ENCODE measurements at places on chromosomes 5 and 9. TPM values are rescaled to one million over a fixed set of nuclear protein-coding genes. Genes with fewer than 3 reads are reported as not detected.
A peak's percentile ranks its signal among the peaks of the same experiment; 100 is the strongest.

The IL13 gene
- total RNA-seq: not detected

The MEIKIN gene
- total RNA-seq: not detected

The MYMK gene
- total RNA-seq: not detected

The NIM1K gene
- total RNA-seq: 0.25 TPM

The NIPSNAP3A gene
- total RNA-seq: 25.3 TPM

The PCDHB5 gene
- total RNA-seq: 2.3 TPM

- no peak for DNase-seq
- no peaks in the 10 kb centered on the region for H3K27me3 ChIP-seq
- H3K4me1 ChIP-seq: peaks cover 50% of the 10 kb centered on the region
- H3K36me3 ChIP-seq: peaks cover 6% of the 10 kb centered on the region
- H3K4me3 ChIP-seq: peak overlapping the region; percentile 87
These were observed 1.5 kb upstream of the RFX3 start for GRCh38 chr9:3526997-3527940.

DNA sequence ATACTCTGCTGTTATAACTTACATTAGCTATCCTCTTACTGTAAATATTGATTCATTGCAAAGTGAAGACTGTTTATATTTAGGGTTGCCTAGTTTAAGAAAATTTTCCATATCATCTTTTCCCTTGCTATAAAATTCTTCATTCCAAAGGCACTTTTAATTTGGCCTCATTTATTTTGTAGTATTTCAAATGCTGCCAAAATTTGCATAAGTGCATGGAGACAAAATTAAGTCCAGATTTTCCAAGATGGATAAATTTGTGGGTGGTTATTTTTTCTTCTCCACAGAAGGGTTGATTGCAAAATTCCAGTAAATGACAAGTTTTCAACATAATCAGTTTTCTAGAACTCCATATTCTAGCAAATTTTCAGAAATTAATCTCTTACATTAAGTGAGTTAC is 141.5 kb upstream of the MTAP start:
- no peak for DNase-seq
- H3K27ac ChIP-seq: no peak overlapping the region
- no peak overlapping the region for H3K4me3 ChIP-seq
- H3K36me3 ChIP-seq: no peaks in the 10 kb centered on the region
- no peaks in the 10 kb centered on the region for H3K27me3 ChIP-seq

GRCh38 chr9:131476777-131477345 is 25.9 kb upstream of the POMT1 start:
- no peak overlapping the region for H3K4me3 ChIP-seq
- no peaks in the 10 kb centered on the region for H3K27me3 ChIP-seq
- DNase-seq: peak; percentile 73
- peak overlapping the region; percentile 84 for H3K27ac ChIP-seq
- peaks cover 52% of the 10 kb centered on the region for H3K4me1 ChIP-seq
- H3K36me3 ChIP-seq: peaks cover 99% of the 10 kb centered on the region

- H3K27ac ChIP-seq: no peak overlapping the region
- no peak overlapping the region for H3K4me3 ChIP-seq
- DNase-seq: no peak
- no peaks in the 10 kb centered on the region for H3K36me3 ChIP-seq
- H3K4me1 ChIP-seq: no peaks in the 10 kb centered on the region
- no peaks in the 10 kb centered on the region for H3K27me3 ChIP-seq
These were observed 13.0 kb downstream of the UBAP2 start for GRCh38 chr9:34035656-34036055.

DNA sequence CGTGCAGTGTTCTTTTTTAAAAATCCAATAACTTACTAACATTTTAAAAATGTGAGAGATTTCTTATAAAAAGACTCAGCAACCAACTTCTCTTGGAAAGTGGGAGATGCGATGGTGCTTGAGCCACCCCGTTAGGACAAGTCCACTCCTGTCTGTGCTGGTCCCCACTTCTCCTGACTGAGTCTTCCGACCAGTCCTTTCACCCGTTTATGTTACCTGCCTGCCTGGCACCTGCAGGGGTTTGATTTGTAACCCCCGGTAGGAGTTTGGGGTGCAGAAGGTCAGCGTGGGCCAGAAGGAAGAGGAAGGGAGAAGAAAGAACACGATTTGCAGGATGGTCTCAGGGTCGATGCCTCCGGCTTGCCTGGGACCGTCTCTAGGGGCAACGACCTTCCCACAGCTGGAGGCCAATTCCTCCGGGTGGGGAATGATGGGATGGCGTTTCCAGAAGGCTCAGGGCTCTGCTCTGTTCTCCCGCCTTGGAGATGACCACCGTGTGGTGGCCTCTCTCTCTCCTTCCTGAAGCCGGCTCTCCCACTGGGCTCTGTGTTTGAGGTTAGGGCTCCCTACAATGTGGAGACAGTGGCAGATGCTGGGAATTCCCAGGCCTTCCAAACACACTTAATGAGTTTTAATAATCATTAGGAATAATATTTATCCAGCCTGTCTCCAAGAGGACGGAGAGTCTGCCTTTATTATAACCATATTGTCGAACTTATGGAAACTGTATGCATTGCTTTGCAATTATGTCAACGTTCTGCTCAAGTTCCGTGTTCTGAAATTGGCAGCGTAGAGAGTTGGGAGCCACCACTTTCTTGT is 14.8 kb downstream of the COL27A1 start:
- H3K27ac ChIP-seq: peak overlapping the region; percentile 46
- no peaks in the 10 kb centered on the region for H3K27me3 ChIP-seq
- H3K36me3 ChIP-seq: no peaks in the 10 kb centered on the region
- no peak overlapping the region for H3K4me3 ChIP-seq

DNA sequence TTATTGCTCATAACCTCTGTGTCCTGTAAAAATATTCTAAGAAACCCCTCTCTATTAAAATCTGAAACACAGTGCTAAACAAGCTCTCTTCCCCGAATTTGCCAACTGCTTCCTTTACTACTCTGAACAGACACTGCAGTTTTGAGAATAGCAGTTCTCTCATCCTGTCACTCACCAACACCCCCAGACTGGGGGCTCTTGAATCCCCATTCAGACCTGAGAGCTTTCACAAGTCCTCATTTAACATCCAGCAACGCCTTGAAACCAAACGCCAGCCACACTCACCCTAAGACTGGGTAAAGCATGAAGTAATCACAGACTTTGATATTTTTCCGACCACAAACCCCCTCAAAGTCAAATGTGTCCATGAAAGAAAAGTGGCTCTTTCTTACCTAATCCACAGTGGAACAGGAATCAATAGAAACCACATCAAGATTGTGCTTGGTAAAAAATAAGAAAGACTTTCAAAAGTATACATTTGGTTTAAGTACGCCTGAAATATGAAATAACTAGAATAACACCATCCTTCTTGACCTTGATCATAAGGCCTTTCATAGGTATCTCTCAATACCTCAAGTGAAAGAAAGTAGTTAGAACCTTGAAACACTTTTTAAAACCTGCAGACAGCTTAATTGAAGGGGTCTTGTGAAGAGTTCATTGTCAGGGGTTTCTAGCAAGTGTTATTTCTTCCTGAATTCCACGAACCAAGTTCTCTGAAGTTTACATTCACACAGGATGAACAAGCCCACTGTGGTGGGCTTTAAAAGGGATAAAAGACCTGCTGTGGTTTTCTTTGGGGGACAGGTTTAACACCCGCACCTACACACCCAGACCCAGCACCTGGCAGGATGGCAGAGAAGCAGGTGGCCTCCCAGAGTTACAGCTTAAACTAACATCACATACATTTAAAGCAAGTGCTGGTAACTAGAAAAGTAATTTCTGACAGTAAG is 412.6 kb downstream of the MLLT3 start:
- no peaks in the 10 kb centered on the region for H3K36me3 ChIP-seq
- DNase-seq: no peak
- H3K4me3 ChIP-seq: no peak overlapping the region
- H3K27me3 ChIP-seq: no peaks in the 10 kb centered on the region

- H3K36me3 ChIP-seq: no peaks in the 10 kb centered on the region
- H3K27me3 ChIP-seq: no peaks in the 10 kb centered on the region
- DNase-seq: peak; percentile 66
- H3K27ac ChIP-seq: peak overlapping the region; percentile 64
- H3K4me1 ChIP-seq: peaks cover 36% of the 10 kb centered on the region
- no peak overlapping the region for H3K4me3 ChIP-seq
These were observed 41.7 kb downstream of the TMEM167A start for GRCh38 chr5:83035373-83036100.

DNA sequence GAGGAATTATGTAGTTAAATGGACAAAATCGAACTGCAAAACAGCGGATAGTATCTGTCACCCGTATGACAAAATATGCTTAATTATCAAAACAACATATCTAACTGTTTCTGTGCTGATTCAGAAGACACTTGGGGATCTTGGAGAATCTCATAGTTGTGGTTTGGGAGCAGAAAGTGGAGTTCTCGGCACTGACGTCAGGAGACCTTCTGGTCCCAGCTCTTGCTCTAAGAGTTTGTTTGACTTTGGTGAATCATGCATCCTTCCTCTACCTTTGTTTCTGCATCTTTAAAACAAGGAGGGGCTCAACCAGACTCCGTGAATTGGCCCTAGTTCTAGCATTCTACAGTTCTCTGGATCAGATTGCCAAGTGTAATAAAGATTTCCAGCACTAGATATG is 37.0 kb upstream of the TAF1L start:
- no peaks in the 10 kb centered on the region for H3K27me3 ChIP-seq
- H3K4me1 ChIP-seq: no peaks in the 10 kb centered on the region
- H3K36me3 ChIP-seq: no peaks in the 10 kb centered on the region
- DNase-seq: no peak

DNA sequence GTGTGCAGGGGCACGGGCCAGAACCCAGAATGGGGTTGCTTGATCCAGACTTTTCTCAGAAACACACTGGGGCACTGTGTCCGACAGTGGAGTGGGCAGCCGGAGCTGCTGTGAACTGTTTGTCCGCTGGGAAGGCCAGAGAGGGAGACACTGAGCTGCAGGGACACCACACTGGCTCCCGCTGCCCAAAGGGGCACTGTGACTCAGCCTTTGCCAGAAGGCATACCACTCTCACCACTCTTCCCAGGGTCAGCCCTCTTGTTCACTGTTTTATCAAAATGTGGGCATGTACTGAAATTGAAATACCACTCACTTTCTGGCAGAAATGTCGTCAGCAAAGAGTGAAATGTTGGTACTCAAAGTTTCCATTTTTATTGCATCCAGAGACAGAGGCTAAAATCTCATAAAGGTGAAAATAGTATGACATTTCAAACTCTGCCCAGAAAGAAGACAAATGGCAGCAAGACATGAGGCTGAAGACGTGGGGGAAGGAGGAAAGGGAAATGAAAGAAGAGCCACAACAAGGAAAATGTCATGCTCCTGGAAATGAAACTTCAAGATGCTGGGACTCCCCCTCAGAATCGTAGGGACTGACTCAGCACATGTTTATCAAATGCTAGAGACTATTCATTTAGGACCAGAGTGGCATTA is 4.5 kb upstream of the IL7R start:
- H3K27me3 ChIP-seq: peaks cover 2% of the 10 kb centered on the region
- no peak overlapping the region for H3K27ac ChIP-seq
- peaks cover 4% of the 10 kb centered on the region for H3K4me1 ChIP-seq
- no peak for DNase-seq

DNA sequence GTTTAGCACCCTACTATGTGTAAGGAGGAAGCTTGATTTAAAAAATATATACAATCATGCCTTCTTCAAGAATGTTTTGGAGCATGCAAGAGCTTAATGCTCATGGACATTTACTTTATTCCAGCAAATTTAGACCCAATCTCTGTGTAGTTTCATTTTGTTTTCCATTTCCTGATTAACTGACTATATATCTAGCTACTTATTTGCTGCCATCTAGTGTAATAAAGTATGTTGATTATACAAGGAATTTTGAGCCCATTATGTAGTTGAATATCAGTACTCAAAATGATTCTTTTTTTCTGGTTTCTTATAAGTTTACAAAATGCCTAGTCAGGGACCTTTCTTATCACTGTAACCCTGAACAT is 100.0 kb upstream of the CCDC152 start:
- H3K36me3 ChIP-seq: no peaks in the 10 kb centered on the region
- DNase-seq: no peak
- no peak overlapping the region for H3K27ac ChIP-seq
- no peaks in the 10 kb centered on the region for H3K27me3 ChIP-seq
- H3K4me1 ChIP-seq: peaks cover 36% of the 10 kb centered on the region

GRCh38 chr5:16550316-16550952 is 66.4 kb downstream of the RETREG1 start:
- H3K4me3 ChIP-seq: peak overlapping the region; percentile 16
- H3K36me3 ChIP-seq: no peaks in the 10 kb centered on the region
- no peaks in the 10 kb centered on the region for H3K27me3 ChIP-seq
- no peak for DNase-seq

DNA sequence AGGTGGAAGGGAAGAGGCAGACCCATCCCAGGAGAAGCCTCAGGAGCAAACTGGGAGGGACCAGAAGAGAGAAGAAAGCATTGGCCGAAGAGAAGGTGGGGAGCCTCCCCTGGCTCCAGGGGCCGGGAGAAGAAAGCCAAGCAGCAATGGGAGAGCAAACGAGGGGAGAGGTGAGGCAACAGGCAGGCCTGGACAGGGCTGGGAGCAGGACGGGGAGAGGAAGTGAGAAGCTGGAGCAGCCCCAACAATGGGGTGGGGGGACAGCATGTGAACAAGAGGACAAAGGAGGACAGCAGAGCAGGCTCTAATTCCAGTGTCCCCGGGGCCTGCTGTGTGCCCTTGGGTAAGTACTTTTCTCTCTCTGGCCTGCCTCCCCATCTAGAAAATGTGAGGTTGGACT is 115.3 kb downstream of the PSD2 start:
- peaks cover 6% of the 10 kb centered on the region for H3K27me3 ChIP-seq
- no peaks in the 10 kb centered on the region for H3K4me1 ChIP-seq
- no peak overlapping the region for H3K27ac ChIP-seq
- no peak for DNase-seq
- H3K4me3 ChIP-seq: no peak overlapping the region

DNA sequence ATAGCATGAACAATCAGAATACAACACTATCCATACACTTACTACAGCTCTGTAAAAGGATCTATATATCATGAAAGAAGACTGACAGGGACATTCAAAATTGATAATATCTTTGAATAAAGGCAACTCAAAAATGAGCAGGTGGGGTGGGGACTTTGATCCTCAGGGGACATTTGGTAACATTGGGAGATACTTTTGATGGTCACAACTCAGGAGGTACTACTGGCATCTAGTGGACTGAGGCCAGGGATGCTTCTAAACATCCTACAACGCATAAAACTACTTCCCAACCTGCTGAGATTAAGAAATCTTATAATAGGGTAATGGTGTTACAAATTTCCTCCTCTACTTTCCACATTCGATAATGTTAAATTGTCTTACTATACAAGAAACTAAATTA is 243.9 kb downstream of the ARL15 start:
- peaks cover 11% of the 10 kb centered on the region for H3K4me1 ChIP-seq
- H3K4me3 ChIP-seq: no peak overlapping the region
- no peaks in the 10 kb centered on the region for H3K27me3 ChIP-seq
- no peak overlapping the region for H3K27ac ChIP-seq
- H3K36me3 ChIP-seq: peaks cover 5% of the 10 kb centered on the region

DNA sequence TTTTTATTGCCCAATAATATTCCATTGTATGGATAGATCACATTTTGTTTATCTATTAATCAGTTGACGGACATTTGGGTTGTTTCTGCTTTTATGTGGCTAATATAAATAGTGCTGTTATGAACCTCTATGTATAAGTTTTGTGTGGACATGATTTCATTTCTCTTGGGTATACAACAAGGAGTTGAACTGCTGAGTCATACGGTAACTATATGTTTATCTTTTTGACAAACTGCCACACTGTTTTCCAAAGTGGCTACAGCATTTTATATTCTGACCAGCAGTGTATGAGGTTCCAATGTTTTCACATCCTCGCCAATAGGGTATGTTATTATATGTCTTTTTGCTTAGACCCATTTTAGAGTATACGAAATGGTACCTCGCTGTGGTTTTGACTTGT is 264.3 kb downstream of the RFX3 start:
- H3K4me3 ChIP-seq: no peak overlapping the region
- peaks cover 46% of the 10 kb centered on the region for H3K36me3 ChIP-seq
- no peak for DNase-seq
- no peaks in the 10 kb centered on the region for H3K4me1 ChIP-seq
- no peak overlapping the region for H3K27ac ChIP-seq
- H3K27me3 ChIP-seq: no peaks in the 10 kb centered on the region
